ENCODE measurements at places on chromosomes 3 and 15. TPM values are rescaled to one million over a fixed set of nuclear protein-coding genes. Genes with fewer than 3 reads are reported as not detected.

GRCh38 chr3:48466386-48467109, 20.0 kb downstream of the ATRIP start:
- peak overlapping the region; percentile 93 for H3K27ac ChIP-seq
- no peaks in the 10 kb centered on the region for H3K27me3 ChIP-seq
- peak overlapping the region; percentile 69 for H3K4me3 ChIP-seq
- no peaks in the 10 kb centered on the region for H3K4me1 ChIP-seq
- peak; percentile 61 for DNase-seq

DNA sequence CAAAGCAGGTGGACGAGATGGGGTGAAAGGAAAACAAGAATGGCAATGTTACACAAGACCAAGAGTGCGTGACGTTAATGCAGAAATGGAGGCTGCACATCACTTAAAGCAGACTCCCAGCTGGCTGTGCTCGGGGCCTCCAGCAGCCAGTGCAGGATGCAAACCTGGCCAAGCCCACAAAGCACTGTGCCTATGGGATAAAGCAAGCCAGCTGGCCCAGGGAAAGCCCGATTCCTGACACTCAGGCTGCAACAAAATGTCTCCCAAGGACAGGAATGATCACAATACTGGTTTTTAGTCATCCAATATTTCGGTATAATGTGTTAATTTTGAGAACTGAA, 86.2 kb downstream of the SEC22A start:
- H3K27ac ChIP-seq = no peak overlapping the region
- H3K4me1 ChIP-seq = no peaks in the 10 kb centered on the region
- DNase-seq = no peak

DNA sequence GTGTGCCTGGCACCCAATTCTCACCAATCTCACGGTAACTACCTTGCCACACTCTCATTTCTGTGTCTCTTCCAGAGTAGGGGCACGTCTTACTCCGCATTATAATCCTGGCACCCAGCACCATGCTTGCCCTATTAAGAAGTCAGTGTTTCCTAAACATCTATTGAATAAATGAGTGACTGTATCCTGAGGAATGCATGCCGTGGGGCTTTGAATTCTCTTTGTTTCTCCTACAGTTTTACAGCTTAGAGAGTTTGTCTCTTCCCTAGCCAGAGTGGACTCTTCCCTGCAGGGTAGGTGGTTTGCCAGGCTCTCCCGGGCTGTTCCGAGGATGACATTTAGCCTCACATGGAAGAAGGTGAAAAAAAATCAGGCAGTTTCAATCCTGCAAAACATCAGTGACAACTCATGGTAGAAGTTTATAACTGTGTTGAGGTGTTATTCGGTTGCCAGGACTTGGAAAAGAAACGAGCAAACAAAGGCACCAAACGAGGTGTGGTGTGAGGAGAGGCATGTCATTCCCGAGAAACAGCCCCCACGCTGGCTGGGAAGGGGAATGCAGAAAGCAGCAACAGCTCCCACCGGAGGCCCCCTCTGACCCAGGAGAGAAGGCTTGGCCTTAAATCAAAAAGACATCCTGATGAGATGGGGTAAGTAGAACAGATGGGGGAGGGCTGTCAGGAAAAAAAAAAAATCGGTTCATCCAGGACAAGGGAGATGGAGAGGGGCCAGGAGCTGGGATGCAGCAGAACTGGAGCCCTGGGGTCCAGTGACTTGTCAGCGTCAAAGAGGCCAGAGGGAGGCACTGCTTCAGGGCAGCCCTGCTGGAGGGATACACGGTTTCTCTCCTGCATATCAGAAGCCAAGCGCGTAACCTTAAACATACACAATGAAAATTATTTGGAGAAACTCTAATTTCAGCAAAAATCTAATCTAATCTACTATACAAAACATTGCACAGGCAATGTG, 168.4 kb upstream of the ARRDC4 start:
- DNase-seq = no peak
- H3K27me3 ChIP-seq = no peaks in the 10 kb centered on the region
- H3K36me3 ChIP-seq = no peaks in the 10 kb centered on the region
- H3K27ac ChIP-seq = no peak overlapping the region
- no peak overlapping the region for H3K4me3 ChIP-seq

GRCh38 chr3:43649365-43649968, 27.7 kb upstream of the ANO10 start:
- DNase-seq = no peak
- H3K27ac ChIP-seq = no peak overlapping the region
- no peaks in the 10 kb centered on the region for H3K36me3 ChIP-seq
- H3K4me1 ChIP-seq = no peaks in the 10 kb centered on the region
- no peaks in the 10 kb centered on the region for H3K27me3 ChIP-seq
- H3K4me3 ChIP-seq = no peak overlapping the region

GRCh38 chr15:86659724-86660411, 580.2 kb downstream of the AGBL1 start:
- H3K36me3 ChIP-seq = no peaks in the 10 kb centered on the region
- H3K27ac ChIP-seq = no peak overlapping the region
- no peak overlapping the region for H3K4me3 ChIP-seq
- no peaks in the 10 kb centered on the region for H3K4me1 ChIP-seq
- H3K27me3 ChIP-seq = no peaks in the 10 kb centered on the region
- no peak for DNase-seq

The WDR93 gene
- not detected for total RNA-seq

The SPPL2A gene
- total RNA-seq = 290 TPM

The TRA2B gene
- total RNA-seq = 153 TPM

The MFN1 gene
- total RNA-seq = 34.3 TPM

DNA sequence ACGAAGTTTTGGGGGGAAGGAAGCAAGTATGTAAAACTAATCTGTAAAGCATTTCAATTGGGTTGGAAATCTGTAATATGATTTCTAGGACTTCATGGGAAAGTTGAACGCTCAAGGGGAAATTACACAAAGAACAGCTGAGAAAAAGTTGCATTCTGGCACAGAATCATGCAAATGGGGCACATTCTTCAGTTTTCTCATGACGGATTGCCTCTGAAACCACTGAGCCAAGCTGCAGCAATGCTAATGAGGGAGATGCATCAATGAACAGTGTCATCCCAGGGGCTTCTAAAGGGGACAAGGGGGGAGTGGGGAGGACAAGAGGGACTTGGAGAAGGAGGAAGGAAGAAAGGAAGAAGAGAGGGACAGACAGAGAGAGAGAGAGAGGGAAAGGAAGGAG, 291.4 kb upstream of the ATP11B start:
- H3K27ac ChIP-seq = no peak overlapping the region
- DNase-seq = no peak
- no peaks in the 10 kb centered on the region for H3K4me1 ChIP-seq

GRCh38 chr15:67826717-67827561, 1.6 kb downstream of the SKOR1 start:
- no peak overlapping the region for H3K4me3 ChIP-seq
- H3K27ac ChIP-seq = no peak overlapping the region
- H3K27me3 ChIP-seq = peaks cover 84% of the 10 kb centered on the region
- H3K4me1 ChIP-seq = no peaks in the 10 kb centered on the region
- DNase-seq = peak; percentile 29

DNA sequence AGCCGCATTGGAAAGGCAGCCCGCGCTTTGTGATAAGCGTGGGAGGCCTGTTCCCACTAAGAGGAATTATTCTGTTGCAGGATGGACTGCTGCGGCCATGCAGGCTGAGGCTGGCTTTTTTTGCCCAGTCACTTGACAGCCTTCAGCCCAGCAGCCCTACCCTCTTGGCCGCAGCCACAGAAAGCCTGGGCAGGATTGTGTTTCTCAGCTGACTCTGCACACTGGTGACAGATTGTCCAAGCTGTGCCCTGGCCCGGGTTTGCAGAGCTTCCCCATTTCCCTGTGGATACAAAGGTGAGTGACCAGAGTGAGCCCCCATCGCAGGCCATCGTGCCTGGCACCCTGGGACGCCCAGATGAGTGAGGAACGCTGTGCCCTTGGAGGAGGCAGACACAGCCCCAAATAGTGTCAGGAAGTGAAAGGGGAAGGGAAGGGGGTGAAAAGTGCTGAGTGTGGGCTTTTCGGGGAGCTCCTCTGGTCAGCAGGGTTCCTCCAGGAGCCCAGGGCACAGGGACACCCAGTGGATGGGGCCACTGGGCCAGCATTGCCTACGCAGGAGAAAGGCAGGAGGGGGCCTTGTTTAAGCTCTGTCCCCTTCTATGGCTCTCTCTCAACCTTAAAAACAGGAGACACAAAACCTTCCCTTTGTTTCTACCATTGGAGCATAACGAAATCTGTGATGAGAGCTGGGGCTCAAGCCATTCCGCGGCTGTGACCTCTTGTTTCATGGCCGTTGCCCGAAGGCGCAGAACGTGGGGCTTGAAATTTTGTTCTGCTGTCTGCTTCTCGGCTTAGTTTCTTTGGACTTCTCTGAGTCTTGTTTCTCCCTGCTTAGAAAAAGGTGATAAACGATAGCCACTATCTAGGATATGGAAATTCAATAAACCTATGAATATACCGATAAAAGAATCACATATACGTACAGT, 91.5 kb upstream of the MEF2A start:
- no peaks in the 10 kb centered on the region for H3K27me3 ChIP-seq
- no peaks in the 10 kb centered on the region for H3K36me3 ChIP-seq
- no peak for DNase-seq
- H3K4me3 ChIP-seq = no peak overlapping the region
- peak overlapping the region; percentile 7 for H3K27ac ChIP-seq
- H3K4me1 ChIP-seq = no peaks in the 10 kb centered on the region

GRCh38 chr15:81270781-81271491, 53.0 kb downstream of the STARD5 start:
- no peaks in the 10 kb centered on the region for H3K36me3 ChIP-seq
- no peak overlapping the region for H3K4me3 ChIP-seq
- no peak for DNase-seq
- no peak overlapping the region for H3K27ac ChIP-seq
- H3K4me1 ChIP-seq = peaks cover 3% of the 10 kb centered on the region

DNA sequence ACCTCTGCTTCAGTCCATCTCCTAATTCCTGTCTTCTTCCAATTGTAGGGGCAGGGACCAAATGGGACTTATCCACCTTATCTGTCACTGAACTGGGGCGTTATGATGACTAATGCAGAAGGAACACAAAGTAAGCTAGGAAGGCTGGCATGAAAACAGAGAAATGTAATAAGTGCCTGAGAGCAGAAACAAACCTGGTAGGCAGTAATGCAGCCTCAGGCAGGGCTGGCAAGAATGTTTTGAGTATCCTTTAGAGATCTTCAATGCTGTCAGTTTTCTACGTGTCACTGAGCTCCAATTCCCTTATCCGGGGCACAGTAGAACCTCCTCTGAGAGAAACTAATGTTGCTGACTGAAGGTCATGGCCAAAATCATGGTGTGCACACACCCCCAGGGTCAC, 246.2 kb upstream of the TBL1XR1 start:
- no peaks in the 10 kb centered on the region for H3K27me3 ChIP-seq
- H3K4me1 ChIP-seq = peaks cover 59% of the 10 kb centered on the region
- H3K27ac ChIP-seq = no peak overlapping the region
- no peak overlapping the region for H3K4me3 ChIP-seq
- no peak for DNase-seq
- H3K36me3 ChIP-seq = no peaks in the 10 kb centered on the region

GRCh38 chr3:148062590-148062989, 635.1 kb upstream of the AGTR1 start:
- no peak overlapping the region for H3K27ac ChIP-seq
- H3K36me3 ChIP-seq = no peaks in the 10 kb centered on the region
- no peaks in the 10 kb centered on the region for H3K27me3 ChIP-seq
- H3K4me3 ChIP-seq = no peak overlapping the region
- no peak for DNase-seq

The SCAMP2 gene
- 164 TPM for total RNA-seq

The ADGRG7 gene
- 54.9 TPM for total RNA-seq

All from Peyer's patch (tissue), 4 donors.